Endodermal cell (in vitro differentiated cells): ENCODE measurements at places on chromosomes 5 and 9.

- DNase-seq = no peak
These were observed 545.5 kb upstream of the DAB2 start for GRCh38 chr5:39970117-39970798.

GRCh38 chr9:137007108-137007815 is 10.9 kb upstream of the CLIC3 start:
- no peak for DNase-seq

GRCh38 chr5:147809830-147810666 is 21.4 kb downstream of the SPINK1 start:
- peak; percentile 63 for DNase-seq

DNA sequence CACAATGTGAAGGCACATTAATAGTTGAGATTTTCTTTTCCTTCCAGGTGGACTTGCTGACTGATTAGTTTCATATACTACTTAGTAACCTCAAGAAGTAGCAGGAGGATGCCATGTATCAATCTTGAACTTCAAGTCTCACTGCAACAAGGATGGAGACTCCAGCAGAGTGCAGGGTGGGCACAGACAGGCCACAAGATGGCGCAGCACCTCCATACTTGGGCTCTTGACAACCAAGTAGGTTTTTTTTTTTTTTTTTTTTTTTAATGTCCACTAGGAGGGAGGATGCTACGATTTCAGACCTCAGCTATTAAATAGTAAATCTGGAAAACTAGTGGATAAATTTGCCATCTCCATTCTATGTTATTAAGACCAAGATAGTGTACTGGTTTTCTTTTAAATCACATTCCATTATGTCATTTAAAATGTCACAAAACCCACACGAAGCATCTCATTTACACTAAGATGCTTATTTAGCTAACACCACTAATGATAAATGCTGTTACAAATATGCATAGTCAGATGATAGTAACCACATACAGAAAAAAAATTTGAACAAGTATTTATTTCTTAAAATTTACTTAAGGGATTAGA is 58.6 kb downstream of the IL6ST start:
- peak; percentile 95 for DNase-seq

DNA sequence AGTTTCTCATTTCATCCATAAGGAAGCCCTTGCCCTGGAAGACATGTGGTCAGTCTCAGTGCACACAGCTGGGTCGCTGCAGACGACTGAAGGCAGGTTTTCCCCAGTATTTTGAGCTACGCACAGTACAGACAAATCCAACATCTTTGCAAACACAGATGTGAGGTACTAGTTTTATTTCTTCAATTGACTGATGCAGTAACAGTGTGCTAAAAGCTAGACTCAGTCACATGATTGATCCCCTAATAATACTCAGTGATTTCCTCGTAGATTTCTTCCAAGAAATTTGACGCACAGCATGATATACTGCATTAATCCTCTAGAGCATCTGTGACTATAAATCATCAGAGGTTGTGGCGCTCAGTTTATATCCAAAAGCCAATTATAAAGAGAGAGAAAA is 346.1 kb downstream of the DIRAS2 start:
- DNase-seq = no peak

DNA sequence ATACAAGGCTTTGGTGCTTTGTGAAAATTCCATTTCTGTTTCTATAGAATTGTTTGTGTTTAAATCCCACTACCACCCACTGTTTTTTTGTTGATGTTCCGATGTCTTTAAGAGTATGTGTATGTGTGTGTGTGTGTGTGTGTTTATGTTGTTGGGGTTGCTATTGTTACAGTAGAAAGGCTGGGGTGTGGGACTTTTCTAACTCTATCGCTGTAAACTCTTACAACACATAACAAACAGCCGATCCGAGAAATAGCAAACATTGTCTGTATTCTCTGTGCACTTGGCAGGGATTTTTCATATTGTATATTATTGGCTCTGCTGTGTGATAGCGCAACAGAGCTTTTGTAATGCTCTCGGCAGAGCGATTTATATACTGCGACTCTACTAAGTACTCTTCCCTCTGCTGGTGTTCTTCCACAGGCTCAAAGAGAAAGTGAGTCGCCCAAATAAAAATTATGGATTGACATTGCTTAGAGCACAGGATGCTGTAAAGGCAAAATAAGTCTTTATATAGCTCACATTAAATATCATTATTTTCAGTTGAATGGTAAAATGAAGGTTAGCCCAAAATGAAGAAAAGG is 492.2 kb upstream of the ARRDC3 start:
- no peak for DNase-seq

- DNase-seq = no peak
These were observed 88.5 kb downstream of the ALDH1A1 start for GRCh38 chr9:72864327-72864726.

GRCh38 chr9:86187121-86187520 is 72.3 kb downstream of the C9orf153 start:
- DNase-seq = peak; percentile 91

GRCh38 chr5:100902440-100903038 is 543 bp downstream of the ST8SIA4 start:
- DNase-seq = peak; percentile 73

- DNase-seq = no peak
These were observed 218.1 kb downstream of the CETN3 start for GRCh38 chr5:90191352-90192045.

GRCh38 chr9:88087906-88088305 is 50.4 kb downstream of the SPATA31C2 start:
- no peak for DNase-seq

GRCh38 chr5:73229271-73229670 is 56.3 kb downstream of the TMEM174 start:
- no peak for DNase-seq

DNA sequence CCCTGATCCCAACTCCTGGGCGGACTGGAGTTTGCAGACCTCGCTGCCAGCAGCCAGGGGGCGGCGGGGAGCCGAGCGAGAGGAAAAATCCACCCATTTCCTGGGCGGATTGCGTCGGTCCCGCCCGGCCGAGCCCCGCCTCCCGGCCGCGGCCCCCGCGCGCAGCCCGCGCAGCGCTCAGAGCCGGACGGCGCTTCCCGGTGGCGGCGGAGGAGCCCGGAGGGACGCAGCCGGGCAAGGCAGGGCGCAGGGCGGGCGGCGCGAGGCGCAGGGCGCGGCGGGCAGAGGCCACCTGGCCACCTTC is at the start of gene OLFM1:
TSS of gene OLFM1 (plus strand) at position 180 of the 304 bp plus-strand sequence. CDS start 322 bp downstream, outside the sequence.
- DNase-seq = peak; percentile 94
